CD4-positive, alpha-beta T cell treated with Interleukin-15 for 4 hours (primary cell): ENCODE measurements at places on chromosomes 4 and X.

- DNase-seq: no peak
Observed at GRCh38 chrX:95539041-95539440, 1145.6 kb upstream of the DIAPH2 start.

- no peak for DNase-seq
Observed at GRCh38 chrX:35842674-35843073, 44.5 kb downstream of the MAGEB16 start.

- DNase-seq: no peak
Observed at GRCh38 chrX:1462110-1462509, 9.4 kb upstream of the ASMTL start.

DNA sequence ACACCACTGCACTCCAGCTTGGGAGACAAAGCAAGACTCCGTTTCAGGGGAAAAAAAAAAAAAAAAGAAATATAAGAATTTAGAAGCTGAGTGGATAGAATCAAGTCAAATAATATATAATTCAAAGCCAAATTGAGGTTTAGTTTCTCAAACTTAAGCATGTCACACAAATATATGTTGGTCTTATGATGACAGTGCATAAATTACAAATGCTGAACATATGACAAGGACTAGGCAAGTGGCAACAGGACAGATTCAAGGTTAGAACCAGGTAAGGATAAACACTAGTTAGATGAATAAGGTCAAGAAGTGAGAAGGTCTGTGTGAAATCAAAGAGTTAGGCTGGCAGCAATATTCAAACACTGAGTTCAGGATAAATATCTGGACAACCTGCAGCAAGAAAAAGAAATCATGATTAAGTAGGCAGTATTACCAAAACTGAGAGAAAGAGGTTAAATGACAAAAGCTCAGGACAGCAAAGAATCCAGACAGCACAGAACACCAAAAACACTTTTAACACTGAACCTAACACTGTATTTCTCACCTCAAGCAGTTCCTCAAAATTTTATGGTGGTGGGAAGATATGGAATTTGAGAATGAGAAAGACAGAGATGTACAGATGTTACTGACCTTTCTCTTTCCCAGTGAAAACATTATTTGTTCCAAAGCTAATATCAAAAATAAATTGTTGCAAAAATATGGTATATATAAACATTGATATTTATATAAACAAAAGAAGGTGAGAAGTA is 45.4 kb downstream of the ANKRD17 start:
- no peak for DNase-seq

GRCh38 chr4:184849185-184849584 is 23.4 kb upstream of the ACSL1 start:
- no peak for DNase-seq

DNA sequence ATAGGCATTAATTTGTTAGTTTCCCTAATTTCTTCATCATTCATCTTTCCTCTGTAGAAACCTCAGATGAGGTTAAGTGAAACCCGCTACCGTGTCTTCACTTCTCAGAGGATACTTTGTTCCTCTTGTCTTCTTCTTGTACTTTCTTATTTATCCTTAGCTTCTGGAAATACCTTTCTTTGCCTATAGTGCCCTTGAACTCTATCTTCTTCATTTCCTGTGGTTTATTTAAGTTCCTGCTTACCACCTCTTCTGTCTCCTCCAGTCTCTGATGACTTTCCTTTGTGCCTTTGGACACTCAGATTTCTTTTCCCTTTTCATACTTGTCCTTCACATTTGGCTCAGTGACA is 159.6 kb upstream of the LEF1 start:
- DNase-seq: no peak

- no peak for DNase-seq
Observed at GRCh38 chr4:148225639-148226038, 216.6 kb downstream of the NR3C2 start.

DNA sequence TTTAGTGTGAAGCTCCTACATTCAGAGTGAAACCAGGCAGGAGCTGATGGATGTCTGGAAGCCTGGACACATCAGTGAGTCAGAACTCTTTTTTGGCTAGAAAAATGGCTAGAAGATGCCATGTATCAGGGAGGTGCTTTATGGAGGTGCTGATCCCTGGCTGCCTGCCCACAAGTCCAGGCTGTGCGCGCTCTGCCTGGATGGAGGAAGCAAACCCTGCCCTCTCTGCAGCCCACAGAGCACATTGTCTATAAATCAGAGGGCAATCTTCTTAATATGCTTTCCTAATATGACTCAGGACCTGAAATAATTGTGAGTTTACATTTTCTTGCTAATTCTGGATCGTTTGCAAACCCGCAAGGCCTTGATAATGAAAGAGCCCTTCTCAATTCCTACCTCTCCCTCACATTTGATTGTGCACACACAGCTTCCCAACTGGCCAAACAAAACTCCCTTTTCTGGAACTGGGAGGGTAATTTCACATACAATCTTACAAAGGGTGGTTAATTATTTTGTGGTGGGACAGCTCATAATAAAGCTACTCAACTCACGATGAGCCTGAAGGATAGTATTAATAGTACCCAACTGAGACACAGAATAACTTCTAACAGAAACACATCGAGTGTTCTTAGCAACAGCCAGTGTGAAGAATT is 11.7 kb downstream of the MFAP3L start:
- DNase-seq: no peak

DNA sequence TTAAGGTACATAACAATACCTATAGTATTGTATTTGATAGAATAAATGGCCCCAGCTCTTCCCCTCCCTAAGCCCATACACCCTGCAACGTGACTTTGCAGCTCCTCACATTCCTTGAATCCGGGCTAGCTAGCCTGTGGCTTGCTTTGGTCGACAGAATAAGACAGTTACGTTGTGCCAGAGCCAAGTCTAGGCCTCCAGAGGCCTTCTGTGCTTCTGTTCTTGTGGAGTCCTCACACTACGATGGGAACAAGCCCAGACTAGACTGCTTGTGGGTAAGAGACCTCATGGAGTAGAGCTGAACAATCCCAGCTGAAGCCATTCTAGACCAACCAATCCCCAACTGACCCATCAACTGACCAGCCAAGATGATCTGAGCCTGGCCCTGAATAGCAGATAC is 102.4 kb upstream of the PLAC1 start:
- no peak for DNase-seq

DNA sequence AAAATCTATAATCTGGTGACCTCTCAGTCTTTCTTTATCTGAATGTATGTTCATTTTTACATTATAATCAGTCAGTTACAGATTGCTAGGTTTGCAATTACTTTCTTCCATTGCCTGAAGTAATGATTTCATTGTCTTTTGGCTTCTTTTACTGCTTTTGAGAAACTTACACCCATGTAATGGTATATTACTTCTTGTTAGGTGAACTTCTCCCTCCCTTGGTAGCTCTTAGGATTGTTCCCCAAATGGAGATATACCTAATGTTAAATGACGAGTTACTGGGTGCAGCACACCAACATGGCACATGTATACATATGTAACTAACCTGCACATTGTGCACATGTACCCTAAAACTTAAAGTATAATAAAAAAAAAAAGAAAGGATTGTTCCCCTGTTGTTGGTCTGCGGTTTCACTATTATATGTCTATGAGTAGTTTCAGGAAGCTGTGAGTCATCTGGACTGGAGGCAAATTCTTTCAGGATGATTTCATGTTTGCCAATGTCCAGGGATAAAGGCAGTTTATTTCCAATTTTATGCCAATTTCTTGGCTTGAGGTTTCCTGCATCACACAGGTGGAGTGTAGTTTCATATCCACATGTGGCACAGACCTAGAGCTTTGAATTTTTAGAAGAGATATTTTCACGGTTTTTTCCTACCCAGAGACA is 21.8 kb downstream of the SPANXC start:
- DNase-seq: no peak

DNA sequence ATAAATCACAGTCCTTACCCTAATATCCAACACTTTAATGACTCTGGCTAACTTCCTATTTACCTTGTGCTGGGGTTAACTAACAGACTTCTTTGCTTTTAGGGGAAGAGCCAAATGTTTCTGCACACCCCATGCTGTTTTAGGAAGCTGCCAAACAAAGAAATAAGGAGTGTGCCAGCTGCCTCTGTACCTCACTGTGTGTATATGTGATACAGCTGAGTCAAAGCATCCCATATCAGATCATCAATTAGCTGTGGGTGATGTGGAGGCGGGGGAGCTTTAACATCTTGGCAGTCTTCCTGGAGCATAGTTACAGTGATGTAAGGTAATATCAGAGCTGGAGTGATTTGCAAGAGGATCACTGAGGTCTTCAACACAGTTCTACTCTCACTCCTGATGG is 95.4 kb downstream of the COL25A1 start:
- DNase-seq: no peak

DNA sequence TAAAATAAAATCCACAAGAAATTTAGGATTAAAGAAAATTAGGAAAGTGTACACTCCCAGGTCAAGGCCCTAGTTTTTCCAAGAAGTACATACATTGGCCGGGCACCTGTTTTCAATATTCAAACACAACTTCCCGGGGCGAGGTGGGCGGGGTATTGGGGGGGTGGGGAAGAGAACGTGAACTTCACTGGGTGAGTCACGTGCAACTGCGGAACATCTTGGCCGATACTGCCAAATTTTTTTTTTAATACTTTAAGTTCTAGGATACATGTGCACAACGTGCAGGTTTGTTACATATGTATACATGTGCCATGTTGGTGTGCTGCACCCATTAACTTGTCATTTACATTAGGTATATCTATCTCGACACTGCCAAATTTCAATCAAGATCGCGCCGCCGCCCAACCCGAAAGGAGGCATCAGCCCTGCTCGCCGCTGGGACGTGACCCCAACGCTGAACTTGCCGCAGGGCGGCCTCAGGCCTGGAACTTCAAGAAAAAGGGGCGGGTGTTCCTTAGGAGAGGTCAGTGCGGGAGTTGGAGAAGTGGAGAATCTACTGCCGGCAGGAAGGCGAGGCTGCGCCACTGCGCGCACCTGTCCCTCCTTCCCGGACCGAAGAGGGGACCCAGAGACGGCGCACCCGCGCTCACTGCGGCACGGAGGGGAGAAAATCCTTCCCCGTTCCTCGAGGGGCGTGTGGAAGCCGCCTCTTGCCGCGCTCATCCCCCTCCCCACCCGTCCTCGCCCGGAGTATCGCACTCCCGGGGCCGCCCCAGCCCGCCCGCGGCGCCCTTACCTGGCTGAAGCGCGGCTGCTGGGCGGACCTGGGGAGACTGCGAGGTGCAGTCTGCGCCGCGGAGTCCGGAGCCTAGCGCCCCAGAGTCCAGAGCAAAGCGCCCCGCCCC is at the start of gene TEC:
Gene TEC, minus strand, starts transcription at position 883 of the 905 bp plus-strand sequence. CDS start 41,224 bp downstream, outside the sequence.
- DNase-seq: peak; percentile 39

DNA sequence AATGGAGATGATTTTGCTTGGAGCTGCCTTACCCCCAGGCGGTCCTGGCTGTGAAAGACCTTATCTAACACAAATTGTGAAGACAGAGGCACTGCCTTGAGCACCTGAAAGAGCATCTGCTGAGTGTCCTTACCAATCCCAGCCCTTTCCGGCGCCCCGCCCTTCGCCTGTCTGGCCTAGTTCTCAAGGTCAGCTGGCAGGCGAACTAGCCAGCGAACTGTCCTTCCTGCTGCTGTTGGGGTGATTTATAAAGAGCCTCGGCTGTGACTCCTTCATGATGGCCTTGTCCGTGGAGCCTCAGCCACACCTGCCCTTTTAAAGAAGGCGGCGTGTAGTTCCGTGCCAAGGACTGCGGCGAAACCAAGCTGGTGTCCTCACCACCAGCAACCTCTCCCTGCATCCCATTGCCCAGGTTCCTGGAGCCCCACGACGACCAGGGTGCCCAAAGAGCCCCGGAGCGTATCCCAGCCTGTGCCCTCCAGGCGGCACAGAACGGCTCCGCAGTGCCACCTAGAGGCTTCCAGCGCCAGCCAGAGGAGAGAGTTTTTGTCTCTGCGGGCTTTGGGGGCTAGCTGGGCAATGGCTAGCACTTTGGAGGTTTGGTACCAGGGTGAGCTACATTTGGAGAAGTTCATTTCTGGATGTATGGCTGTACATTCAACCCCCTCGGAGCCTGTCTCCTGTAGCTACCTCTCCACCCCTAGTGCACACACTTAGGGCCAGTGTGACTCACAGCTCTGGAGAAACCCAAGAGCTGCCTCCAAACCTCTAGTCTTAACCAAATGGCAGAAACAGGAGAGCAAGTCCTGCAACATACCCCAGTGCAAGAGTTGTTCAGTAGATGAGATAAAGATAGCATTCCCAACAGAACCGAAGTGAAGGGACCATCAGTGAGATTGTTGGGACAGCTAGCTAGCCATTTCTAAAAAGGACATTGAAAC is 36.8 kb upstream of the VMA21 start:
- DNase-seq: peak; percentile 32

DNA sequence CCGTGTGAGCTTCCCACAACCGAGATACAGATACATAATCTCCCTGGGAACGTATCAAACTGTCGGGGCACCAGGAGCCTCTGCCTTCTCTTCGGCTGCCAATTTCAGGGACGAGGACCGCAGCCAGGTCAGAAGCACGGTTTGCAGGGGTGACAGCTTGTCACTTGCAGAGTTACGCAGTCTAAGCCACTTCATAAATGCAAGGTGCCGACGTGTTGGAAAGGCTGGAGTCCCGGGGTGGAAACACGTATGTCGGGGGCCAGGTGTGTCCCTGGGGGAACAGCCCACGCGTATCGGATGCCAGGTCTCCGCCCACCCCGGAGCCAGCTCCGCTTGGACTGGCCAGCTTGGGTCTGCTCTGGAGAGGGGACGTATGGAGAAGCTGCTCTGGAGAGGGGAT is 76.3 kb upstream of the SHOX start:
- DNase-seq: no peak

DNA sequence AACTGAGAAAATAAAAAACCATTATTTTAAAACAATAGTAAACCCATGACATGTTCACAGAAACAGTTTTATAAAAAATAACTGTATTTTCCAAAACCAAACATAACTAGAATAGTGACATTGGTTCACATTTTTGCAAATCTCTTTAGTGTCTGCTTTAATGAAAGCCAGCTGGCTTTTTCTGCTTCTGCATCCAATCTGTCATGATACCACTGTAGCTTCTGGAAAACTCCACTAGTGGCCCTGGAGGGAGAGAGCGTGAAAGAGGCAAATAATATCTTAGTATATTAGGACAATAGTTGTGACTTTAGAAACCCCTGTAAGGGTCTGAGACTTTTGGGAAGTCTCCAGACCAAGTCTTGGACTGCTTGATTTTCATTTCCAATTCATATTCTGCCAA is 31.1 kb downstream of the FGFBP1 start:
- DNase-seq: no peak

GRCh38 chr4:158159718-158160094 is 13.1 kb downstream of the GASK1B start:
- no peak for DNase-seq

DNA sequence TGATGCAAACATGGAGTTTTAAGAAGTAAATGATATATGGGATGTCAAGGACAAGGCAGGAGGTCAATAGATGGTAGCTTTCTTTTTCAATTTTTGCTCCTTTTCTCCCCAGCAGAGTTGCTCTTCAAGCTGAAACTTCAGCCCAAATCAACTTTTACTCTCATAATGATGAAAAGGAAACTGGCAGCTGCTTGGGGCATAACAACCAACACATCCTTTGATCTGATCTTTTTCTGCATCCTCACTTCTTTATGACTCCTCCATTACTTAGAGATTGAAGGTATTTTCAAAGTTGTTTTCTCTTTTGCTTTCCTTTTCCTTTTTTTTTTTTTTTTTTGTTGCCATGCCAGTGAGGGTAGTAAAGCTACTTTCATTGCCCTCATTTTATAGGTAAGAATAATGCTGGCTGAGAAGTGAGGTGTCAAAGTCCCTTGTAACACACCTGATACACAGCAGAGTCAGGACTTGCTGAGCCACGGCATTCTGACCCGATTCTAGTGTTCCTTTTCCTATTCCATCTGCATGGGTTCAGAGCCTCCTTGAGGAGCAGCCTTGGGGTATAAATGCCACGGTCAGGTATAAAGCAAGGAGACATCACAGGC is 26.9 kb downstream of the SLC2A9 start:
- no peak for DNase-seq

- DNase-seq: no peak
Observed at GRCh38 chr4:186150926-186151325, 40.4 kb upstream of the CYP4V2 start.

GRCh38 chr4:153099391-153100140 is 104.7 kb upstream of the TRIM2 start:
- no peak for DNase-seq
